ENCODE measurements at places on chromosomes 5 and 9. TPM values are rescaled to one million over a fixed set of nuclear protein-coding genes. Genes with fewer than 3 reads are reported as not detected.

The QRFP gene
- polyA plus RNA-seq: 0.32 TPM

DNA sequence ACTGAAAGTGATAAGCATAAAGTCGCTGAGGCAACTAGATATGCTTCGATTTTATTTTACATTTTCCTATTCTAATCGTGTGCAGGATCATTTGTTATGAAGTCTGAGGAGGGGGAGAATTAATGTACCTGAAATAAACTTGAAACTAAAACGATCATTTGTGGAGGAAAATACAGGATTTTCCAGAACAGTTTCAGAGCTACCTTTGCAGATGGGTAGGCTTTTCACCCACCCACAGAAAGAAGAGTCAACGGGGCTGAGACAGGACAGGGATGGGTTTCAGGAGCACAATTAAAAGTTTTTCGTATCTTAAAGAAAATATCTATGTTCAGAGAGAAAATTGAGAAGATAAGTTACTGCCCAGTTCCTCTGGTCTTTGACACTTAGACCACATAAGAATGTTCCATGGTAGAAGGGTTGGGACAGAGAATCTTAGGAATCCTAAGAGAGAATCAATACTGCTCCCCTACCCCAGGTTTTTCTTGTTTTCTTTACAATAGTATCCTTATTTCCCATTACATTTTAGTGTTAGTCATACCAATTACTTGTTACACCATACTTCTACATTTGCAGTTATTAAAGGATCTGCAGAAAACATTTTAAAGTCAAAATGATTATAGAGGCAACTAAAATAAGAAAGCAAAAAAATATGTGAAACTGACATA is 211.4 kb downstream of the DEPDC1B start:
- no peak for DNase-seq

DNA sequence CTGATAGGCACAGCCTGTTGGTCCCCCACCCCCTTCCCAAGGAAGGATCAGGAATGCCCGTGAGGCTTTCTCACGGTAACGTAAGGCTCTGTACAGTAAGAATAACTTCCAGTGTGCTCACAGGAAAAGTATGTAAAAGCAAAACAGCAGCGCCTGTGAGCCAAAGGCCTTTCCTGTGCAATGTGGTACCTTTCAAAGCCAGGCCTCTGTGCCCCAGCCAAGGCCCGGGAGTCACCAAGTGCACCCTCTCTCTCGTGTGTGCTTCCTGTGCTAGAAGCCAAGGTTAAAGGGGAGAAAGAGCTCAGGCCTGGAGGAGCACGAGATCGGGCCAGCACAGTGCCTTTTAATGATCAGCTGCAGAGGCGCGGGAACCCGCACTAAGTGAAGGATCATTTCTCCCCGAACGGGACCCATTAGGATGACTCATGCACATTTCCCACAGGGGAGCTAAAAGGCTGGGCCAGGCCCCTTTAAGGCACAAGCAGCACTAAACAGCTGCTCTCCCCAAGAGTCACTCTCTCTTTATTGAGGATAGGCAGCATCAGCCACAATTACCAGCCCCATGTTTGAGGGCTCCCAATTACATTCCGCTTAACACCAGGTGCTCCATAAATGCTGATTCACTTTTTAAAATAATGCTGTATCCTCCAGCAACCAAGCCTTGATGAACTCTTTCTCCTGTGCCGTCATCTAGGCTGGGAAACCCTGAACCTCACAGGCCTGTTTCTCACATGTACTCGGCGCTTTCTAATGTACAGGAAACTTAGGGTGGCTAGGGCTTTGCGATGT is 42.8 kb downstream of the SHB start:
- DNase-seq: no peak

- no peak for DNase-seq
Observed at GRCh38 chr9:81079055-81079454, 610.3 kb downstream of the TLE1 start.

All from right lung (tissue), 10 donors.